ENCODE measurements at places on chromosomes 6 and 20.

GRCh38 chr20:4633379-4633778, 88.3 kb upstream of the PRND start:
- DNase-seq = no peak

GRCh38 chr6:148964467-148964866, 217.6 kb downstream of the UST start:
- DNase-seq = no peak

- no peak for DNase-seq
Measured at GRCh38 chr6:31794294-31794865, 1.2 kb downstream of the VARS1 start.

- DNase-seq = no peak
Measured at GRCh38 chr6:148857798-148858390, 111.1 kb downstream of the UST start.

- DNase-seq = no peak
Measured at GRCh38 chr6:30741789-30742315, 635 bp downstream of the FLOT1 start.

DNA sequence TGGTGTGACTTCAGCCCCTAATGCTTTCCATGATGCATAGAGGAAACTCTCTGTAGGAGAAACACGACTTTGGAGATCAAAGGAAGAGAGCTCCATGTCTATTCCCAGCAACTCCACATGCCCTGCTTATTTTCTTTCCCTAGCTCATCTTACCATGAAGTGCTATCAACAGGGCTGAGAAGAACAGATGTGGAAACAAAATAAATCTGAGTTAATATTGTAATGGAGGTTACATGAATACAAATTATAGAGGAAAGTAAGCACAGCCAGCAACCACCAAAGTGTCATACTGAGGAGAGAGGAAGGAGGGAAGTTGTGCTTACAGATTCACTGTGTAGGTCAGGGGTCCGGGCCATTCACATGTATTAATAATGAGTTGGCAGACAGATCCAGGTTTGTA, 157.5 kb downstream of the RFPL4B start:
- no peak for DNase-seq

DNA sequence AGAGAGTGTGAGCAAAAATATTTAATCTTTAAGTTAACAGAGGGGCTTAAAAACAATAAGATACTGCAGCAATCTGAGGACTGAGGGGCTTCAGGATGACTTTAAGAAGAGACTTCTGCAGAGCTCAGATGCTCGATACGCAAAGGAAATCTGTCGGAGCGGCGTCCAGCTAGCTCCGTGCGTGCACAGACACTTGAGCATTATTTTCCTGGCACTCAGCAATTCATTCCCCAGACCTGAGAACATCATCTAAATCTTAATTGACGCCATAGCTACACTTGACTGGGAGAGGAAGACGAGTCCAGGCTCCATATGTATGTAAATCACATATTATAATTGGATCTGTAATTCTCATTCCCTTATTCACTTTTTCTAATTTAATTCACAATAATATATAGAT, 228.2 kb downstream of the SOD2 start:
- no peak for DNase-seq

DNA sequence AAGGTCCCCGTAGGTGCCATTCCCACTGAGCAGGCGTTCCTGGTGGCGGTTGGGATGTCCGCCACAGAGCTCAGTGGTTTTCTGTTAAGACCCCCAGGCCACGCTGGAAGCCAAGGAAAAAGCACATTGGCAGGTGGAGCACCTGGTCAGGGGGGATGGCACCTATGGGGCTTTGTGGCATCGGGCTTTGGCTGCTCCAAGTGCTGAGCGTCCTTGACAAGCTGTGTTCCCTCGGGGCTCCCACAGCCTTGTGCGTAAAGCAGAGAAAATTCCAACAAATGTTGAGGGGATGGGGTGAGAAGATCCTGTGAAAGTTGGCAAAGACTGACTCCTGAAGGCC, 135.4 kb downstream of the JPH2 start:
- DNase-seq = peak; percentile 38

DNA sequence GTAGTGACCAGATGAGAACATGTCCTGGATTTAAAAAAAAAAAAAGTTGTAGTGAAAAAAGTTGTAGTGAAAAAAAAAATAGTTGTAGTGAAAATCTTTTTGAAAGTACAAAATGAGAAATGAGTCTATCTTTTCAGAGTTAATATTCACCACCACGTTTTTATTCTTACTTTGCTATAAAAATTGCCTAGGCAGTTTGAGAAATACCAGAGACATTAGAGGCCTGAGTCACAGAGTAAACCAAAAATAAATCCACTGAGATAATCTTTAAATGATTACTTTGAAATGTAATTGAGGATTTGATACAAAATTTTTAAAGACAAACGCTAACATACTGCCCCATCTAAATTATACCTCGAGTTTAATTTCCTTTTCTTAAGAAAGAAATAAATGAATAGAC, 101.2 kb upstream of the TIAM2 start:
- no peak for DNase-seq

DNA sequence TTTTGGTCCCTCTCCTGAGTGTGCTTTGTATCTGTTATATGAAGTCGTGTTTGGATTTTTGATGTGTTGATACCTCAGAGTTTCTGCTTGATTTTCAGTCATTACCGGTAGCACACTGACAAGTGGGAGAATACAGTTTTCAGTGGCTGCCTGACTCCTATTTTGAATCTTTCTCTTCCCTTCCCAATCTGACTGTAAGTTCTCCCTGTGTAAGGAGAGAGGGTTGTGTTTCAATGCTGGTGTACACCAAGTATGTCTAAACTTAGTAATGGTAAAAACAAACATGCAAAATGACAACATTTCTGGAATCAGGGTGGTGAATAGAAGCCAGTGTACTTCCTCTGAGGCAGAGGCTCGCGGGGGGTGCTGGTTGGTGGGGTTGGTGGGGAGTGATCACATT, 103.4 kb downstream of the HIVEP1 start:
- DNase-seq = no peak

Measured in activated CD8-positive, alpha-beta memory T cell treated with anti-CD3 and anti-CD28 coated beads, Interleukin-2, amount 50 U/mL, for 48 hours (primary cell).